ENCODE measurements at places on chromosomes 5 and 9.

DNA sequence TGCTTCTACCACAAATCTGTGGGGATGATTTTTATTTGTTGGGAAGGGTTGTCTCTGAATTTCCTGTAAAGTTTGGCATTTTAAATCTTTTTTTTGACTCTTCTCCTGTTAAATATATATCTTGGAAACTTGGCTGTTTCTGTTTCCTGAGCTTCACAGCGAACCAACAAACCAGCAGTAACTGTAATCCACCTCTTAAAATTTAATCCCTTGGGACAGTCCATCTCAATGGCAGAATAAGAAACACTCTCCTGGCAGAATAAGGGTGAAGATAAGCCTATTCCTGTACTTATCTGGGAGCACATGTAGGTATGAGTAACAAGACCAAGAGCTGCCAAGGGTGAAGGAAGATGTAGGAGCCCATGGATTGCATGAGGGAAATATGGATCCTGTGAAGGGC is 73.1 kb upstream of the RPS23 start:
- no peak for DNase-seq

DNA sequence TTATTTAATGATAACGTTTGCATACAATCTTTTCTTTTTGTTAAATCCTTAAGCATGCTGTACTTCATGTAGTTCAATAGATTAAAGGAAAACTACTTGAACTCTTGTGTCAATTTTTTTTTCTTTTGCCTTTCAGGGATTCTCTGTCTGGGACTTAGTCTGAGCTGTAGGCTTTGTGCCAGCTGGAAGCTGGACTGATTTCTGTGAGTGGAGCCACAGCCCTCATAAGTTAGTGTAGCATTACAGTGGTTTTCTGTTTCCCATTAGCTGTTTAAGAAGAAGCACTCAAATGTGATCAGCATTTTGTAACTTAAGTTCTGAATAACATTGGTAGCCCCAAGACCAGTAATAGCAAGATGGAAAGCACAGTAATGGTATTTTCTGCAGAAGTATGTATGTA is 330.6 kb upstream of the MEF2C start:
- no peak for DNase-seq

DNA sequence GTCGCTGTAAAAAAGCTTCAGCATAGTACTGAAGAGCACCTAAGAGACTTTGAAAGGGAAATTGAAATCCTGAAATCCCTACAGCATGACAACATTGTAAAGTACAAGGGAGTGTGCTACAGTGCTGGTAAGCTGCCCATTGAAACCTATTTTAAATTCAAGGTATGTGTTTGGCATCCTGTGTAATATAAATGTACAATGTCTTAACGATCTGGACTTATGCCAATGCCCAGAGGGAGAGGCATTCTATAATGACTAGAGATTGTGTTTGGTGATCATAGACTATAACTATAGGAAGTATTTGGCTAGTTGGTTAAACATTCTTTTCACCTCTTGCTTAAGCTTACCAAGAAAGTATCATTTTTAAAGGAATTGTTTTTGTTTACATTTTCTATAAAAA is 95.7 kb downstream of the INSL6 start:
- no peak for DNase-seq

- DNase-seq: no peak
Measured at GRCh38 chr5:98690002-98690401, 83.5 kb upstream of the RGMB start.

DNA sequence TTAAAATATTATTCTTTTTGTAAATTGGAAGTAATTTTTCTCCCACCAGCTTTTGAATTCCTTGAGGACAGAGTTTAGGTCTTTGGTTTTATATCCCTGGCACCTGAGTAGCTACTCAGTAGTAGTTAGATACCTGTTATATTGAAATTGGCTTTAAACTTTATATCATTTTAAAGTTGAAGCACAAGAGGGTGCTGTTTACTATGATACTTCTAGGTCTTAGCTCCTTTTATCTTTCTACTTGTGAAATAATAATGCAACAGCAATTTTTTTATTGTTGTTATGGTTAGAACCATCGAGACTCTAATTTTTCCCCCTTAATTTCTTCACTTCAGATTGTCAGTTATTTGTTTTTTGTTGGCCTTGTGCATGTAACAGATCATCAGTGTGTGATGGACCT is 46.3 kb downstream of the AP3S1 start:
- no peak for DNase-seq

- no peak for DNase-seq
Measured at GRCh38 chr9:14063756-14064155, 250.2 kb downstream of the NFIB start.

DNA sequence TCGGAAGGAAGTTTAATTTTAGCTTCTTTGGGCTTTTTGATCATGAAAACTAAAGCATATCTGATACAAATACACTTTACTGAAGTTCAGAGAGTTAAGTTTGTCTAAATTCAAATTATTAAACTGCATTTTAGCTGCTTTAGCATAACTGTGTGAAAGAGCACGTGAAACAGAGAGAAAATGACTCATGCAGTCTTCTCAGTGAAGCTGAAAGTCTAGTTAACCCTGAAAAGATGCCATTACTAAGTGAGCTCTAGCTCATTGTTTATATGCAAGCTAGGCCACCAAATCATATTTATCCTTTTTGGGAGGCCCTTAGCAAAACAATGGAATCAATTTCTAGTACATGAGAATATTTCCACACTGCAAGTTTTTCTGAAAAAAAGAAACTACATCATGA is 27.6 kb downstream of the TPD52L3 start:
- no peak for DNase-seq

DNA sequence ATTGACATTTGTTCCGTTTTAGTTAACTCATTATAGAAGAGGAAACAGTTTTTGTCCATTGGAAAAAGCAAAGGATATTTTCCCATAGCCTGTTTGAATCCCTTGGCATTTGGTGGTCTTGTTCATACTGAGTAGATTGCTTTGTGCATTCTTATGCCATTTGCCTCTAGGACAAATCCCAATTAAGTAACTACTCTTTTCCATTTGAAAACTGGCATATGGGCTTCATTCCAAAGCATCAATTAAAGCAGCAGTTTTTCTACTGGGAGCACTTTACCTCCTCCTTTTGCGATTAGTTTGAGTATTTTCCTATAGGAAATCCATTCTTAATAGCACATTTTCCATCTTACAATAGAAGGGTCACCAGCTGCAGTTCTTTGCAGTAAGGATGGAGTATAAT is 31.2 kb downstream of the GPR21 start:
- no peak for DNase-seq

DNA sequence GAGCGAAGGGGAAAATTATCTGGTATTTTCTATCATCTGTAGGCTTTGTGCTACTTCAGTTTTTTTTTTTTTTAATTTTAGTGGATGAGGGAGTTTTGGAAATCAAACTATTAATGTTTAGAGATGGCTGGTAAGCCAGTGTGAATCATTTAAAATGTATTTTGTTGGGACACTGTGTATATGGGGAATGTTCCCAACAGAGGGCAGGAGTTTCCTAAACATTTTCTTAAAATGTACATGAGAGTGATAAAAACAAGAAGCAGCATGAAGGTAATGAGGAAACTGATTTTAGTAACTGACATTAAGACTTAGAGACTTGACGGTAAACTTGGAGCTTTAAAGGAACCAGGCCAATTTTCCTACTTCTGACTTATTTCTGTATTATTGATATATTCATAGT is 68.2 kb upstream of the ITGA2 start:
- DNase-seq: no peak

DNA sequence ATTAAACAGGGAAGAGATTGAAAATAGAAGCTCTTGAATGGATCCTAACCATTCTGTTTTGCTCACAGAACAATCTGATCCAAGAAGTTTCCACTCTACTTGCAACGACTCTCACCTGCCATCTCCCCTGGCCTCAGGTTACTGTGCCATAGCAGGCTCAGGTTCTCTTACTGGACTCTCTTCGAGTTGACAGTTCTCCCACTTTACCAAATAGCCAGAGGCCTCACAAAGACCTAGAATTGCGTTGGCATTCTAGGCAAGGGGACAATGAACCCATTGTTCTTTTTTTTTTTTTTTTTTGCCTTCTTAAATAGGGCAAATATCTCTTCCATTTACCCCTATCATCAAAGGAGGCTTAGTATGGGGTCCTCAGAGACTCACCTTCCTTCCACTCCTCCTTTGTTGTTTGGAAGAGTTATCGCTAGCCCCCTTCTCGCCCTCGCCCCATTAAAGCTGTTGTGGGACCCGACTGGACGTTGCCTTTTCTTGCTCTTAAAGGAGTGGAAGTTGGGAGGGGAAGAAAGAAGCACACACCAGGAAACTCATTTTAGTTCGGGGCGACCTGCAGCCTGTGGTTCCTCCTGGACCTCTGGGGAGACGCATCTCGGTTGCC is 688 bp upstream of the PLPPR1 start:
- DNase-seq: no peak

GRCh38 chr5:134649163-134649835 is 714 bp downstream of the SEC24A start:
- no peak for DNase-seq

GRCh38 chr9:14578030-14578429 is 115.2 kb downstream of the ZDHHC21 start:
- DNase-seq: no peak

DNA sequence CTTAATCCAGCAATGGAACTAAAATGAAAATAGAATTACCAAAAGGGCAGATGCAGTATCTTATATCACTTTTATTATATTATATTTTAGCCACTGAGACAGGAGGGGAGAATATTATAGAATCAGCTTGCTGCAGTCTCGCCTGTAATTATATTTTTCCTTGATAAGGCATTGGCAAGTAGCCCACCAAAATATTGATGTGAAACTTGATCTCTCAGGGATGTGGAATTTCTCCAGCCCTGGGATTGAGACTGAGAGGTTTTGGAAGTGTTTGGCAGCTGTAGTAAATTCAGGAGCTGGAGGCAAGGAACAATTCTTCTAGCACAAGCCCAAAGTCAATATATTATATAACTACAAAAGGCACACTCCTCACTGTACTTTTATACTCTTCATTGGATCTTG is 142.1 kb upstream of the ADAMTSL1 start:
- DNase-seq: no peak
